ENCODE measurements at places on chromosomes 6 and 20.
A peak's percentile ranks its signal among the peaks of the same experiment; 100 is the strongest.

- no peak for DNase-seq
These were observed 248.7 kb upstream of the JAG1 start for GRCh38 chr20:10922506-10922905.

- no peak for DNase-seq
These were observed at the start of gene TLDC2 for GRCh38 chr20:36875702-36876472. TSS of gene TLDC2 (plus strand) at chr20:36876138. CDS start at chr20:36876175, 37 bp downstream.

GRCh38 chr20:34365765-34366213 is 2.7 kb downstream of the ITCH start:
- no peak for DNase-seq

- DNase-seq, result no peak
These were observed 33.4 kb downstream of the TRAF3IP2 start for GRCh38 chr6:111572216-111572706.

GRCh38 chr20:17654649-17655285 is 27.3 kb downstream of the RRBP1 start:
- no peak for DNase-seq

DNA sequence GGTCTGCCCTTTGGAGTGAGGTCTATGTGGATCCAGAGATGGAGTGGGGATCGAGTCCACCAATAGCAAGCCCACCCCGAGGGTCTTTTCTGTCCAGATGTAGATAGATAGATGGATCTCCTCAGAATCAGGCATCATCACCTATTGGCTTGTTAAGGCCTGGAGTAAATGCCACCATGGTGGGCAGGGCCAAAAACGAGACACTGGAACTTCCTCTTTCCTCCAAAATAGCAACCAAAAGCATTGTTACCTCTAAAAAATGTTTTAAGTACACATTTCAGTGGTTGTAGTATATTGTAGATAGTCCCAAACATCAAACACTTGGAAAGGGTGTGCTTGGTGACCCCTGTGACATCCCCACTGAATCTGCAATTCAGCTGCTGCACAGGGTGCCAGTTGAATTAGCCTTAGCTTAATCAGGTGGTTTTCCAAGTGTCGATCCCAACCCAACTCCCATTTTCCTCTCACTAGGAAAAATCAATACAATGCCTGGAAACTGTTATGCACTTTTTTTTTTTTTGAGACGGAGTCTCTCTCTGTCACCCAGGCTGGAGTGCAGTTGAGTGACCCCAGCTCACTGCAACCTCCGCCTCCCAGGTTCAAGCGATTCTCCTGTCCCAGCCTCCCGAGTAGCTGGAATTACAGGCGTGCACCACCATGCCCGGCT is 35.0 kb upstream of the NELFCD start:
- no peak for DNase-seq

GRCh38 chr6:31689249-31690110 is 8.6 kb upstream of the LY6G5C start:
- DNase-seq, result no peak

DNA sequence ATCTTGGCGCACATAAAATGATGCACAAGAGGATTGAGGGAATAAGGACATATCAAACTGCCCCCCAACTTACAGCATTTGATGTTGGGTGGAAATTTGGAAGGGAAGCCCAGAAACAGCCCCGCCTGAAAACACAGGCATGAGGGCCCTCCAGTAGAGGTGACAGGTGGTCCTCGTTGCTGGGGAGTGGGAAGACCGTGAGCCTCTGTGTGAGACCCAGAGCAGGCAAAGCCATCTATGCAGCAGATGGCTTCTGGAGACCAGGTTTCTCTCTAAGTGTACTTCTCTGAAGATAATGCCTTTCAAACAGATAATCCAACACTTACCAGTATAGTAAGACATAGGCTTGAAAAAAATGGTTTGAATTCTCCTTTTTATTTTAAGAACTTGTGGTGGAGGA is 132.2 kb upstream of the INSM1 start:
- no peak for DNase-seq

DNA sequence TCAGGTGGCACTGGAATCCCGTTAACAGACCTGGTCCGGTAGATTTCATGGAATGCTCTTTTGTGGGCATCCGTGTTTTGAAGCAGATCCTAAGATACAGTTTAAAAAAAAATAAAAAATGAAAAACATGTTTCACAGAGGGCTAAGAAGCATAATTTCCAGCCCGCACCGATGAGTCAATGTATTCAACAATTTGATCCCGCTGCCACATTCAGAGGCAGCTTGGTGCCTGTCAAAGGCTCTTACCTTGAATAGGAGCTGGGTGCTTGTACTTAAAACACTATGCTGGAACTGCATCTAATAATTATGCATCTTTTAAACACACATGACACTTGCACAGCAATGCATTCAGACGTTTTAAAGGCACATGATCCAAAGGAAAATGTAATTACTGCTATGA is 164.8 kb downstream of the SYNE1 start:
- no peak for DNase-seq

- DNase-seq, result no peak
These were observed 26.4 kb downstream of the ANKRD60 start for GRCh38 chr20:58202044-58202443.

DNA sequence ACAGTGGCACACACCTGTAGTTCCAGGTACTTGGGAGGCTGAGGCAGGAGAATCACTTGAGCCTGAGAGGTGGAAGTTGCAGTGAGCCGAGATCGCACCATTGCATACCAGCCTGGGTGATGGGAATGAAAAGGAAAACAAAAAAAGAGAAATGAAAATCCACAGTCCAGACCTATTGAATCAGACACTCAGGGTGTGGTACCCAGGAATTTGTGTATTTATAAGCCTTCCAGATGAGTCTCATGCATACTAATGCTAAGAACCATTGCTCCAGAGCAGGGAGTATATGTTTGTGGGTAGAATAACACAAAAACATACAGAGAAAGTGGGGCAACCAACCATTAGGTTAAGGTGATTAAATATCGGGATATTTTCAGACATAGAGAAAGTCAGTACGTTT is 36.1 kb upstream of the PLCB4 start:
- no peak for DNase-seq

GRCh38 chr20:46243707-46244628 is 64.3 kb downstream of the CDH22 start:
- no peak for DNase-seq

GRCh38 chr6:868201-868600 is 175.3 kb upstream of the EXOC2 start:
- no peak for DNase-seq

DNA sequence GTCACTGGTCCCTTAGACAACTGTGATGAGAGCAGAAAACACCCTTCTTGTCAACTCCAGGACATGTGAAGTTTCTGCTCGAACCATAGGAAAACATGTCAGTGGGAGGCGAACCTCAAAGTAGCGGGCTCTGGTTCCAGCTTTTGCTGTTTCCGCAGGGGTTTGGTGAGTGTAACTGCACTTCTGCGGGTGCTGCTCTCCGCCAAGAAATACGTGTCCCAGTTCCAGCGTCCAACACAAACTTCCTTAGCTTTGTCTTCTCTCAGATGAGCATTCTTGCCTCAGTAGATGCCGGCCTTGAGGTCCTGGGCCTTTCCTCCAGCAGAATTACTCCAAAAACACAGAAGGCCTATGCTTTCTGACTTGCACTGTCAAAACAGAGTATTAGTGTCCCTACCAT is 156.3 kb downstream of the FNDC1 start:
- no peak for DNase-seq

GRCh38 chr6:23417133-23417532 is 708.9 kb upstream of the NRSN1 start:
- no peak for DNase-seq

- no peak for DNase-seq
These were observed 5.2 kb upstream of the VWA7 start for GRCh38 chr6:31782126-31782855.

GRCh38 chr6:165206798-165207197 is 102.6 kb downstream of the C6orf118 start:
- DNase-seq, result no peak

- DNase-seq, result no peak
These were observed 9.8 kb downstream of the PAQR8 start for GRCh38 chr6:52371656-52372191.

GRCh38 chr6:52362443-52363227 is 684 bp downstream of the PAQR8 start:
- peak; percentile 34 for DNase-seq

DNA sequence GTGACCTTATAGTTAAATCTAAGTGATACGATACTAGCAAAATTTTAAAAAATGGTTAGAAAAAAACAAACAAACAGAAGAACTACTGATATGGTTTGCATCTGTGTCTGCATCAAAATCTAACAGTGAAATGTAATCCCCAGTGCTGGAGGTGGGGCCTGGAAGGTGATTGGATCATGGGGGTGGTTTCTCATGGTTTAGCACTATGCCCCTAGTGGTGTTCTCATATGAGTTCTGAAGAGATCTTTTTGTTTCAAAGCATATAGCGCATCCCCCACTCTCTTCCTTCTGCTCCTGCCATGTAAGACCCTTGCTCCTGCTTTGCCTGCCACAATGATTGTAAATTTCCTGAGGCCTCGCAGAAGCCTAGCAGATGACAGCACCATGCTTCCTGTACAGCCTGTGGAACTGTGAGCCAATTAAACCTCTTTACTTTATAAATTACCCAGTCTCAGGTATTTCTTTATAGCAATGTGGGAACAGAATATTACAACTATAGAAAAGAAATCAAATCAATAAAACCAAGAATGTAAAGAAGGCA is 5.4 kb downstream of the FBXL4 start:
- DNase-seq, result no peak

DNA sequence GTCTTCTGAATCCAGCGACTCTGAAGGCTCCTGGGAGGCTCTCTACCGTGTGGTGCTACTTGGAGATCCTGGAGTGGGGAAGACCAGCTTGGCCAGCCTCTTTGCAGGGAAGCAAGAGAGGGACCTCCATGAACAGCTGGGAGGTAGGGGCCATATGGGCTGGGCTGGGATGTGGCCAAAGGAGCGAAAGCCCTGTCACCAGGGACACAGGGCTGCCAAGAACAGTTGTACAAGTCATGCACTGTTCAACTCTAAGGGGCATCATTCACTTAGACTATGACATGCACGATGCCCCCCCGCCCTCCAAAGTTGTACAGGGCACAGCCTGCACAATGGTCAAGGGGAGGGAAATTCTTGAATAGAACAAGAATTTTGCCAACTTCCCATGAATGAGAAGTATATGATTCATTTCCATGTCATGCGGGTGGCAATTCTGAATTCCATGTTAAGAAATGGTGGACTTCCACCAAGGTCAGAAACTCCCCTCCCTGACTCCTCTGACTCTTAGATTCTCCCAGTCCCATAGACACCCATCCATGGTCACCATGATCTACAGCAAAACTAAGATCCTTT is 1.6 kb downstream of the REM1 start:
- DNase-seq, result no peak

DNA sequence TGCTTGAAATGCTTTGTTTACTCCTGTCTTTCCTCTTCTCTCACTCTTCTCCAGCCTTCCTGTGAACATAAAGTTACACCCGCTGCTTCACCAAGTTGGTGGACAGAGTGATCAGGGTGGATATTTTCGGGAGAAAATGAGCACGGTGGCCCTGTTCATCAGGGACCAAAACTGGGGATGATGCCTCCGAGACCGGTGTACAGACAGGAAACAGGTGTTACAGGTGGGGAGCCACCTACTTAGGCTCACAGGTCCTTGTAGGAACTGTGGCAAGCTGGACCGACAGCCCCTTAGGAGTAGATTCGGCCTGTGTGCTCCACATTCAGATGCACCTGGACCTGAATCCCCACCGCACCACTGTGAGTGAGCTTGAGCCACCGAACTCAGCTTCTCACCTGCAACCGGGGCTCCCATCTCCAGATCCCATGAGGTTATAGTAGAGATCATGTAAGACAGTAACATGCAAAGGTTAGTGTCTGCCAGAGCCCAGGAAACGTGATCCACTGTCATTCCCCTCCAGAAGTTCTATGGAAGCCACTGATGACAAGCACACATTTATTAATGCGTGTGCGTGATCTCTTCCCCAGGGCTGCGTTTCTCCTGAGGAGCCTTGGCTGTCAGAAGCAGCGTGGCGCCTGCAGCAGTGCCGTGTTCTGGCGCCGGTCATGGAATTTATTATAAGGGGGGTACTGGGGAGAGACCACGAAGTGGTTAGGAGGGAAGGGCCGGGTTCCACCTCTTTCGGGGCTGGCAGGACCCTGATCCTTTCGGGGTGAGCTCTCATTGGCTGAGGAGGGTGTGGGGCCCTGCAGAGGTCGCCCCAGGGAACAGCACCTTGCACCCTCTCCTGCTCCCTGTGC is 94.2 kb downstream of the ERMARD start:
- no peak for DNase-seq

DNA sequence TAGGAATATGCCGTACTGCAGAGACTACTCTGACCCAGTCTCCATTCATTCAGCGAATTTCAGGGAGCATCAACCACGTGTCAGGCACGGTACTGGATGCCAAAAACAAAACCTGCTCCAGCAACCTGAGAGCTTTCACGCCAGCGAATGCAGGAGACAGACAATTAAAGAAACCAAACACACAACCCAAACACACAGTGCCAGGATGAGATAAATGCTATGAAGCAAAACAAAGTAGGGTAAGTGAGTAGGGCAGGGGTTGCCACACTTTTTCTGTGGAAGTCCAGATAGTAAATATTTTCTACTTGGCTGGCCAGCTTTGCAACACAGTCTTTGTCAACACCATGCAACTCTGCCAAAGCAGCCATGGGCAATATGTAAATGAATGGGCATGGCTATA is 10.0 kb downstream of the MOCS1 start:
- no peak for DNase-seq

DNA sequence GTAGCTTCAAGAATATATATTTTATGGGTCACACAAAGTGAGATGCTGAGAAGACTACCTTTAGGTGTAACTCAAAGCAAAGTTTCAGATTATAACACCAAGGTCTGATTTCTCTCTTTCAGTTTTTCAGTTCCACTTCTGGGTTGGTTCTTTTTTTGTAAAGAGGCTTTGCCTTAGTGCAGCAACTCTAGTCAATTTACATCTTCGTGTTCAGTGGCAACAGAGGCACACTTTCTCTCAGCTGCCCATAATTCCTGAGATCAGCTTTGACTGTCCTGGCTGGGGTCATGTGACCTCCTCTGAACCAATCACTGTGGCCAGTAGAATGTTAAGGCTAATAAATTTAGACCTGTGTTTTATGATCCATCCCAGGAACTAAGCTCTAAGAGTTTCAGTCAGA is 120.2 kb downstream of the TINAG start:
- DNase-seq, result no peak

DNA sequence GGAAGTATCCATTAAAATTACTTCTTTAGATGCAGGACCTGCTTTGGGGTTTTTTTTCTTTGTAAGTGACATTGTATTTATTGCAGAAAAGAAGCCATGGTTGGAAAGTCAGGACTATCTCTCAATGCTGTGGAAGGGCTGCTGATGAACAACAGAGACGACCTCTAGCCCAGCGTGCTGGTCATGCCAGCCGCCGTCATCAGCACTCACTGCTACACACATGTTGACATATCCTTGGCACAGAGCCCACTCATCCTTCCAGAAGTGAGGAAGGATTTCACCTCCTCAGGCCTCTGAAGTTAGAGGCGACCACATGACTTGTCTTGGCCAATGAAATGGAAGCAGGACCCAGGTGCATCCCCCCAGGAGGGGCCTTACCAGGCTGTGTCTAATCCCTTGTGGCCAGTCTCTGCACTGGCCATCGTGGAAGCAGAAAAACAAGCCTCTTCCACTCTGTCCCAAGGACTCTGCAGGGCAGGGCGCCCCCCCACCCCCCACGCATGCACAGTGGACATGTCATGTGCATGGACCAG is 343.5 kb downstream of the TAF4 start:
- no peak for DNase-seq
